ENCODE measurements at places on chromosomes 2 and 18. TPM values are rescaled to one million over a fixed set of nuclear protein-coding genes. Genes with fewer than 3 reads are reported as not detected.

The FAP gene
- 40.7 TPM for total RNA-seq

The CD8B2 gene
- total RNA-seq = not detected

The PAIP2B gene
- 0.67 TPM for total RNA-seq

The NAT8 gene
- total RNA-seq = not detected

The HOXD13 gene
- not detected for total RNA-seq

The COL4A4 gene
- total RNA-seq = 0.15 TPM

The C2orf78 gene
- not detected for total RNA-seq

The TDRD15 gene
- not detected for total RNA-seq

The TRAK2 gene
- total RNA-seq = 15.8 TPM

The CSRNP3 gene
- 1.7 TPM for total RNA-seq

The GPR35 gene
- total RNA-seq = 0.15 TPM

The C2orf15 gene
- not detected for total RNA-seq

The ABCB11 gene
- not detected for total RNA-seq

The VAMP8 gene
- 2.5 TPM for total RNA-seq

The PPP1CB gene
- total RNA-seq = 82.7 TPM

The SERPINB2 gene
- 5.2 TPM for total RNA-seq

The SKA1 gene
- total RNA-seq = 28.5 TPM

The SERPINB7 gene
- 4.2 TPM for total RNA-seq
